ENCODE measurements at places on chromosomes 2 and 18.

GRCh38 chr2:148645539-148646230, 1.1 kb downstream of the EPC2 start:
- DNase-seq = peak; percentile 11

GRCh38 chr2:44927985-44928482, 13.5 kb upstream of the SIX3 start:
- no peak for DNase-seq

DNA sequence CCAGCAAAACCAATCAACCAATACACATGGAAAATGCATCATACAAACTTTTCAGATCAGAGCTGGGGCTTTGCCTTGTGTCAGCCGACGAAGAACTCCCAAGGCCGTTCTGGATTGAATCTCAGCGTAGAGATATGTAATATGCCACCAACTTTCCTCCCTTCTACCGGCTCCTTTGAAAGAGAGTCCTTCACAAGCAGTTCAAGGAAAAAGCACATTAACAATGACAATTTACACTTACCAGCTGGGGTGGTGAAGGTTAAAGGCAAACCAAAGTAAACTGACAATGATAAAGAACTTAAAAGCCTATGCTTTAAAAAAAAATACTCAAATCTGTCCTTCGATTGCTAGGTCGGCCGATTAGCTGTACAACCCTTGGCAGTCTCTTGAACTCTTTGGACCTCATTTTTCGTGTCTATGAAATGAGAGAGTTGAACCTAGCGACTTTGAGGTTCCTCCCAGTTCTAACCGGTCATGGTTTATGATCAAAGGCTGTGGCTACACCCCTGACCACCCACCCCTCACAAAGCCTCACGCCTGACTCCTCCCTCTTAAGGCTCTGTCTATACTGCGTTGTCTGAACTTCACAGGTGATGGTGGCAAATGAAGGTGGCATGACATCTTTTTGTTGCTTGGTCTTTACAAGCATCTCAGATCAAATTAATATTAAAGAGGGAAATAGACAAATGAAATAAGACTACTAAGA, 46.2 kb downstream of the BCL2 start:
- no peak for DNase-seq

GRCh38 chr2:67498931-67499330, 101.8 kb downstream of the ETAA1 start:
- no peak for DNase-seq

- DNase-seq = no peak
Observed at GRCh38 chr18:50636366-50637057, 76.6 kb downstream of the MAPK4 start.

DNA sequence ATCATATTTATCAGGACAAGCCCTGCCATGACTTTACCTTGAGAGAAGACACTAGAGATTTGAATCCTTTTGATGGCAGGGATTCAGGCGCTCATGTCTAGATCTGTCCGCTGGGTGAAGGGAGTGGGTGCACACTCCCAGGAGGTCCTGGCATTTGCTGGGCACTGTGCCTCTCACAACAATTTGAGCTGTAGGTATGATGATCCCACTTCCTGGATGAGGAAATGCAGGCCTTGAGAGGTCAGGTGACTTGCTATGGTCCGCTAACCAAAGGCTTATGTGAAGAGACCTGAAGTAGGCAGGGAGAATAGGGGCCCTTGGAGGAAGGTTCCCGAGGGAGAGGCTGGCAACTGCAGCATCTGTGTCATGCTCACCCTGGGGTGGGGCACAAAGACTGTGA, 206.1 kb downstream of the HAUS1 start:
- DNase-seq = no peak

DNA sequence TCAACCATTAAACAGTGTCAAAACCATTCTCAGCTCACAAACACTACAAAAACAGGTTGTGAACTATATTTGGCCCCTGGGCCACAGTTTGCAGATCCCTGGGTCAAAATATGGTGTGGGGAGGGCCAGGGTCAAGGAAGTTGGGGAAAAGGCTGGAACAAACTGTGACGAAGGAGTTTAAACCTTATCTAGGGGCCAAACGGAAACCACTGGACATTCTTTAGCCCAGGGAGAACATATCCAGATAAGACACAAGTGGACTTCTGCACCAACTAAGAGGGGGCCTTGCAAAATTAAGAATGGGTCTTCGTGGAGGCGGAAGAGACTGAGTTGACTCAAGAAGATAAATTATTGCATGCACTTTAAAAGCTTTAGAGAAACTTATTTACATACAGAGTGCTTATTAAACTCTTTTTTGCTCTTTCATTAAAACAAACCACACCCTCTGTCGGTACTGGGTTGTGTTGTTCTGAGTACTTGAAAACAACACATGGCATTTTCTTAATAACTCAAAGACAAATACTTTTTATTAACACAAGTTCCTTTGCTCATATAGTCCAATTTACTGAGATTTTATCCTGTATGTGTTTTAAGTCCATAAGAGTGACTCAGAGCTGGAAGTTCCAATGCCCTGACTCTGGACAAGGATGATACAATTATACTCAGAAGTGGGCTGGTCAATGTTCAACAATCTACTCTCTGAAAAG, 5.3 kb upstream of the ASAP2 start:
- no peak for DNase-seq

DNA sequence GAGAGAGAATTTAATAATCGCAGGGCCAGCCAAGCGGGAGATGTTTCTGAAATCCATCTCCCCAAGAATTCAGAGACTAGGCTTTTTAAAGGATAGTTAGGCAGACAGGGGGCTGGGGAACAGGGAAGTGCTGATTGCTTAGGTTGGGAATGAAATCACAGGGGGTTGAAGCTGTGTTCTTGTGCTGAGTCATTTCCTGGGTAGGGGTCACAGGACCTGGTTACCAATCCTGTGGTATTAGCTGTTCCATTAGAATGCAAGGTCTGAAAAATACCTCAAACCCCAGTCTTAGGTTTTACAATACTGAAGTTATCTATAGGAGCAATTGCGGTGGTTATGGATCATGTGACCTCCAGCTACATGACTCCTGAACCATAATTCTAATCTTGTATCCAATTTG, 4.6 kb downstream of the SP140 start:
- DNase-seq = no peak

- DNase-seq = no peak
Observed at GRCh38 chr18:3848316-3848715, 398.3 kb downstream of the TGIF1 start.

DNA sequence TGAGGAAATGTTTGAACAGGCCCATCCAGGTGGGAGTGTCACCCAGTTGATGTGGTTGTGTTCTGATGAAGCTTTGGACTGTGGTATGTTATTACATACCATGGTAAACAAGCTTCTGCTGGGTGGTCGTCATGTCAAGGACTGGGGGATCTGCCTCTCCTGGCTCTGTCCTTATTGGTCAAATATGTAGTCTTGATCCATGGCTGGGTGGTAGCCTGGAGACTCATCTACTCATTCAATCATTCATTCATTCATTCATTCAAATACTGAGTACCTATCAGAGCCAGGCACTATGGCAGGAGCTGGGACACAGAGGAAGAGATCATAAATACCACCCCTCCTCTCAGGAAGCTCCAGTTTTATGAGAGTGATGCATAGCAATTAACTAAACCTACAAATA, 60.8 kb downstream of the TACR1 start:
- DNase-seq = no peak

DNA sequence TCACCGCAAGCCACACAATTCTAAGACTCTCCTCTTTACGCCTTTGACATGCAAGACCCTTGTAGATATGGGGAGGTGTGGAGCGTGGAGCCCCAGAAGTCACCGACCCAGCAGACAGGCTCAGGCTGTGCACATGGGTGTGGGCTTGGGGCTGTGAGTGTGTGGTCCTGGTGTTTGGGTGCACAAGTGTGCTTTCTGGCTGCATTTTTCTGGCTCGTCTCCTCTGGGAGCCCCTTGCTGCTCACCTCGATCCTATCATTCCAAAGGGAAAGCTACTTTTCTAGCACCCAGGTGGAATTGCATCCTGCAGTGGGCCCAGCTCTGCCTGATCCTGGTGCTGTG, 143.0 kb downstream of the ACOXL start:
- DNase-seq = no peak

- DNase-seq = no peak
Observed at GRCh38 chr18:49739275-49739674, 74.1 kb downstream of the ACAA2 start.

GRCh38 chr2:46852598-46852997, 63.0 kb downstream of the MCFD2 start:
- no peak for DNase-seq

DNA sequence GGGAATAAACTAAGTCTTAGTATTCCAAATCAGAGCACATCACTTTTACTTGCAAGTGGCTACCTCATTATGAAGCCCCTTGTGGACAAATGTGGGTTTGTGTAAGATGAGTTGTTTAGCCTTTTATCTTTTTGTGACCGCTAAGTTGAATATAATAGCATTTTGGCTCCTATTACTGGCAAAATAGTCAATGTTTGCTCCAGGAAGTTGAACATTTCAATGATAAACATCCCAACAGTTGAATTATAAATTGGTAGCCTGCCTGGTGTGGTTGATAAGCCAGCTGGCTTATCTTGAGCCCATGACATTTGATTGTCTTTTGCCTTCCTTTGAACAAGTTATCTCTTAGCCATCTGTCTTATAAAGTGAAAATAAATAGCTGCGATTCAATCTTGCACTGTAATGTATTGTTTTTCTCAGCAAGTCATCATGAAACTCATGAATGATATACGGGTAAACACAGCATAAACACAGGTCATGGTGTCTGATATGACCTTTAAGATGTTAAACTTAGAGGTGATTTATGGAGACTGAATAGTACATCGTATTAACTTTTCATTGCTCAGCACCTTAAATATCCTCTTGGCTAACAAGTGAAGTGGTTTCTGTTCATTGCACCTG, 338.4 kb downstream of the SOCS6 start:
- no peak for DNase-seq

DNA sequence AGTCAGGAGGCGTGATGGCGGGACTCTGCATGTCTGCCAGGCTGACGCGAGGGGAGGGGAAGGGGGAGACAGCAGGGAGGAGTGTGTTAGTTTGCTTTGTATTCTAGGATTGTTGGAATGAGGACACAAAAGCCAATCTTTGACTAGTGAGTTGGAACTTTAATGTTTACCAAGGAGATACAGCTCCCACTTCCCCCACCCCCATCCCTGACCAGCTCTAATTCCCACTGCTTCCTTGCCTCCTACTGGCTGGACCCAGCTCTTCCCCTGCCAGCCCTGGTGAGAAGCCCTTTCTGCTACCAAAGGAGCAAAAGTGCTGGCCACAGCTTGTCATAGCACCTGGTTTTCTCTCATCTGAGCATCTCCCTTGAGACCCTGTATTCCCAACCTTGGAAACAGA, 84.5 kb downstream of the CELF4 start:
- DNase-seq = no peak

DNA sequence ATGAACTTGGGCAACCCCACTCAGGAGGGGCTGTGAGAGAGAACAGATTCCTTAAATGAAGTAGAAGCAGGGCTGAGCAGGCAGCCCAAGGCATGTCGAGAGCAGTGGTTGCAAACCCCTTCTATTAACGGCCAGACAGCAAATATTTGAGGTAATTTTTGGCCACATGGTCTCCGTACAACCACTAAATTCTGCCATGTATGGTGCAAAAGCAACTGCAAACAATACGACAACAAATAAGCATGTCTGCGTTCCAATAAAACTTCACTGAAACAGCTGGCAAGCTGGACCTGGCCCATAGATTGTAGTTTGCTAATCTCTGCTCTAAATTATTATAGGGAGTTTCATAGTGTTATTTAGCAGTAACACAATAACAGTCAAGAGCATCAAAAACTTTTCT, 217.0 kb upstream of the ZNF521 start:
- no peak for DNase-seq

DNA sequence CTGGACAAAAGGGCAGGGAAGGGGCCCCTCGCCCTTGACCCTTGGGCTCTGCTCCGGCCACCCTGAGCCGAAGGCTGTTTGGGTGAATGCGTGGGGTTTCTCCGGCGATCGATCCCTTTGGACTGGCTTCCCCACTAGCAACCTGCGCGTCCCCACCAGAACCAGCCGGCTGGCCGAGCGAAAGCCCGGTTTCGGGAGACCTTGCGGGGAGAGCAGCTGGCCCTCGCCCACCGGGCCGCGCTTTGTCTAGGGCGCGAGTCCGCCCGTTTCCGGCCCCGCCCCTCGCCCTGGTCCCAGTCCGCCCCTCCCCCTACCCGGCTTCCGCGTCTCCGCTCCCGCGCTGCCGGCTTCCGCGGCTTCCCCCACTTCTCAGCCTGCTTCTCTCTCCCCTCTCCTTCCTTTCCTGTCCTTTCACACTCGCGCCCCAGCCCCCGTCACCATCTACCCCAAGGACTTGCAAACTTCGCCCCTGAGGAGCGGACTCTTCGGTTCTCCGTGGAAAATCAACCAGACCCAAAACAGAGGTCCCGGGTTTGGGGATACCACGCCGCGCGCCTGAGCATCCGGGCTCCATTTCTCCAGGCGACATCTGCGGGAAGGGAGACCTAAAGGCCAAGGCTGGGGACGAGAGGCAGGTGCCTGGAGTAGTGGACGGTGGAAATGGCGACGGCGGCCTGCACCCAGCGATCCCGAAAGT, 48.0 kb upstream of the ATP6V1B1 start:
- no peak for DNase-seq

DNA sequence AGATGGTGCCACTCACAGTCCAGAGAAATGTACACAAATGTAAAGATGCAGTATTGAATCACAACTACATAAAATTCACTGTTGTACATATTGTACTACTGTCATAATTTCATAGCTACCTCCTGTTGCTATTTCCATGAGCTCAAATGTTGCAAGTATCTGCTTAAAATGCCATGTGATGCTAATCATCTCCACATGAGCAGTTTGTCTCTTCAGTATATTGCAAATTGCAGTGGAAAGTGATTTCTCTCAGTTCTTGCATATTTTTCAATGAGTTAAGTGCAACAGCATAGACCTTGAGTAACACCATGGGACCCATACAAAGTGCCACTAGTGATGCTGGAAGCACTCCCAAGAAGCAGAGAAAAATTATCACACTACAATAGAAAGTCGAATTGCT, 51.9 kb downstream of the MAIP1 start:
- no peak for DNase-seq

GRCh38 chr2:120832296-120833070, 96.8 kb downstream of the GLI2 start:
- DNase-seq = no peak

- no peak for DNase-seq
Observed at GRCh38 chr2:157324331-157324843, 1.2 kb downstream of the ERMN start.

DNA sequence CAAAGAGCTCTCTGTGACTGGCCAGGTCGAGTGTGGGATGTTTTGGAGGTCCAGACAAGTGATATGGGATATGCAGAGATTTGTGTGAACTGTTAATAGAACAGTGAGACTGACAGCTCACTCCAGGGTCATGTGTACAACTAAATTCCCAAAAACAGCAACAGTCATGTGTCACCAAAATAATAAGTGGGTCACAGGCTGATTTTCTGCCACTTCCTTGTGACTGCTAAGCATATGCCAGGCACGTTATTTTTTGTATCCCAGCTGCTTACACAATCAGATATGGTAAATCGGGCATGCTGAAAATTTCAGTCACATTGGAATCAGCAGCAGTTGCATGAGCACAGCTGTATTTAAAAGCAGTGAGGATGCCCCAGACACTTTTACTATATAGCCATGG, 198.7 kb downstream of the PTGR3 start:
- no peak for DNase-seq

- DNase-seq = no peak
Observed at GRCh38 chr2:16522031-16522831, 143.4 kb downstream of the CYRIA start.

All from activated naive CD8-positive, alpha-beta T cell treated with anti-CD3 and anti-CD28 coated beads, Interleukin-2, amount 50 U/mL, for 16 hours (primary cell).